ENCODE measurements at places on chromosomes 11 and 22. TPM values are rescaled to one million over a fixed set of nuclear protein-coding genes. Genes with fewer than 3 reads are reported as not detected.

DNA sequence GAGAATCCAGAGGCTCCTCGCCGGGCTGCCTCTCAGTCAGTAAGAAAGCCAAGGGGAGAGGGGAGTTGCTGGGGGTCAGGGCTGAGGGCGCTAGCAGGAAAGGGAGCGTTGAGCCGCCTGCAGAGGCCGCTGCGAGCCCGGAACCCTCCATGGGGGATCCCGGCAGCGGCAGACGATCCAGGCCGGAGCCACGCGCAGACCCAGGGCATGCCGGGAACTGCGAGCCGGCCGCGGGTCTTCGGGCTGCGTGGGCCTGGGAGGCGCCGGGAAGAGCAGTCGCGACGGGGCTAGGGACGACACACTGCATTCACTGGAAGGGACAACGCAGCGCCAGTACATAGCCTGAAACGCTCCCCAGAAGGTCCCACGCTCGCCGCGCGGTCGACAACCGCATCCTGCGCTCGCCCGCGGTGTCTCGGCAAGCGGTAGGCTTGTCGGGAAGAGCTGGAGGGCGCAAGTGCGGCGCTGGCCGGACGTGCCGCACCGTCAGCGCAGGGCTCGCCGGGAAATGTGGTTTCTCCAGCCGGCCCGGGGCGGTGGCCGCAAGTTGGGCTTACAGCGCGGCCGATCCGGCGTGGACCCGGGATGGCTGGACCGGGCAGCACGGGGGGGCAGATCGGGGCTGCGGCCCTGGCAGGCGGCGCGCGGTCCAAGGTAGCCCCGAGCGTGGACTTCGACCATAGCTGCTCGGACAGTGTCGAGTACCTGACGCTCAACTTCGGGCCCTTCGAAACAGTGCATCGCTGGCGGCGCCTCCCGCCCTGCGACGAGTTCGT is at the start of gene LZTR1:
LZTR1 (plus strand) TSS at position 511 of the 776 bp plus-strand sequence; CDS start at position 586, 75 bp downstream.
- peak within 1 kb of the TSS; percentile 93 for H3K27ac ChIP-seq
- H3K27me3 ChIP-seq, result no peaks in the 10 kb centered on the region
- peaks cover 25% of the 10 kb centered on the region for H3K4me1 ChIP-seq
- peak within 1 kb of the TSS; percentile 67 for H3K4me3 ChIP-seq
- DNase-seq, result peak; percentile 51
- peaks cover 10% of the 10 kb centered on the region for H3K36me3 ChIP-seq

DNA sequence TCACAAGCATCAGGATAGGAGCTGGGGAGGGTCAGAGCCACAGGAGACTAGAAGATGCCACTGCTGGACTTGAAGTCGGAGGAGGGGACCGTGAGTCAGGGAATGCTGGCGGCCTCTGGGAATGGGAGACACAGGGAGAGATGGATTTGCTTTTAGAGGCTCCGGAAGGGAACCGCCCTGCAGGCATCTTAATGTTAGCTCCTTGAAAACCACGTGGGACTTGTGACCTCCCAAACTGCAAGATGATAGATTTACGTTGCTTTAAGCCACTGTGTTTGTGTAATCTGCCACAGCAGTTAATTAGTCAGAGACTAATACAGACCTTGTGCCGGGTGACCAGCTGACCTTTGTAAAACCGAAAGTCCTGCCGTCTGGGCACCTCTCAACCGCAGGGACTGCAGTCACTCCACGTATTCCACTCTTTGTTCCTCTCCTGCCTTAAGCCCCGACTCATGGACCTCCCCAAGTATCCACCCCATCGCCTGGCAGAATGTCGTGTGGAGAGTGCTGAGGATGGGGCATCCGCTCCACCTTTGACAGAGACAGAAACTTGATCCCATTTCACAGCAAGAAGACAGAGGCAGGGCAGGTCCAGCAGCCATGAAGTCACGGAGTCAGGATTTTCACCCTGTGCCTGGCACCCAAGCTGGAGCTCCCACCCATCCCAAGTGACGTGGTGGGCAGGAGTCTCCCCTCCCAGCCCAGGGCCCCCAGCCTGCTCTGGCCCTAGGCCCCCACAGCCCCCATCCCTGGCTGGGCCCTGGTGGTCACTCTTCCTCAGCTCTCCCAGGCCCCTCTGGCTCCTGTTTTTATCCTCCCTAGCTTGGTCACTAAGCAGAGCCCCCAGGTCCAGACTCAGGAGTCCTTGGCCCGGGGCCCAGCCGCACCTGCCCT is 19.4 kb upstream of the CTSD start:
- H3K4me1 ChIP-seq, result no peaks in the 10 kb centered on the region
- H3K27ac ChIP-seq, result no peak overlapping the region
- no peak overlapping the region for H3K4me3 ChIP-seq
- no peaks in the 10 kb centered on the region for H3K27me3 ChIP-seq

Gene ATM
- 77.1 TPM for total RNA-seq

GRCh38 chr11:76807206-76807875 is 24.2 kb downstream of the TSKU start:
- no peak for DNase-seq
- no peak overlapping the region for H3K27ac ChIP-seq
- no peak overlapping the region for H3K4me3 ChIP-seq
- peaks cover 5% of the 10 kb centered on the region for H3K4me1 ChIP-seq
- H3K36me3 ChIP-seq, result no peaks in the 10 kb centered on the region
- H3K27me3 ChIP-seq, result no peaks in the 10 kb centered on the region

Gene TMEM123
- total RNA-seq, result 257 TPM

- no peaks in the 10 kb centered on the region for H3K36me3 ChIP-seq
- no peak overlapping the region for H3K4me3 ChIP-seq
- no peak overlapping the region for H3K27ac ChIP-seq
- H3K27me3 ChIP-seq, result no peaks in the 10 kb centered on the region
- DNase-seq, result no peak
- no peaks in the 10 kb centered on the region for H3K4me1 ChIP-seq
Observed at GRCh38 chr11:99069856-99070444, 49.2 kb downstream of the CNTN5 start.

Gene ELMOD1
- not detected for total RNA-seq

DNA sequence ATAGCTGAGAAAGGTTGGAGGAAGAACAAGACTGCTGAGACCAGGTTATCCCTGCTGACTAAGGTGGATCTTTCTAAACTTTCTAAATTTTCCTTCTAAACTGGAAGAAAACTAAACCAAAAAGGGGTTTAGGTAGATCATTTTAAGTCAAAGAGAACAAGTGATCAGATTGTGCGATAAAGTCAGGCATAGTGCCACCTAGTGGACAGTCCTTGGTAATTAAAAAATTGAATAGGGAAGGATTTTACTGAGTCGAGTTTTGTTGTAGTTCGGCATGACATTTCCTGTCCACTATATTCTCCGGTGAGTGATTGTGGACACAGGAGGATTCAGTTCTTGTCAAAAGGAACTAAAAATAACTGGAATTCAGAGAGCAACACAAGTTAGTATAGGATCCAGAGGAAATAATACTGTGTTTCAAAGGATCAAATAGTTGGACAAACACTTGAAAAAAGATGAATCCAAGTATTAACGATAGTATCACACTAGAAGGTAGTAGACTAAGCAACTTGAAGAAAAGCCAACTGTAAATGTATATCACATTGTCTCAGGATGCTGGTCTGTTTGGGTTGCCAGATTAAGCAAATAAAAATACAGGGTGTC is 1236.4 kb downstream of the FAM181B start:
- no peak for DNase-seq
- no peak overlapping the region for H3K4me3 ChIP-seq
- H3K27me3 ChIP-seq, result no peaks in the 10 kb centered on the region
- no peaks in the 10 kb centered on the region for H3K36me3 ChIP-seq
- H3K4me1 ChIP-seq, result no peaks in the 10 kb centered on the region

Gene GPR83
- total RNA-seq, result 0.11 TPM

- H3K27ac ChIP-seq, result no peak overlapping the region
- DNase-seq, result no peak
- H3K4me3 ChIP-seq, result no peak overlapping the region
- H3K27me3 ChIP-seq, result no peaks in the 10 kb centered on the region
Observed at GRCh38 chr11:100684101-100685065, 2.7 kb upstream of the ARHGAP42 start.

Gene KLHDC7B
- total RNA-seq, result 5.1 TPM

GRCh38 chr11:30206249-30206996 is 24.4 kb upstream of the FSHB start:
- H3K4me3 ChIP-seq, result no peak overlapping the region
- no peaks in the 10 kb centered on the region for H3K36me3 ChIP-seq
- DNase-seq, result no peak
- no peaks in the 10 kb centered on the region for H3K27me3 ChIP-seq
- no peak overlapping the region for H3K27ac ChIP-seq

DNA sequence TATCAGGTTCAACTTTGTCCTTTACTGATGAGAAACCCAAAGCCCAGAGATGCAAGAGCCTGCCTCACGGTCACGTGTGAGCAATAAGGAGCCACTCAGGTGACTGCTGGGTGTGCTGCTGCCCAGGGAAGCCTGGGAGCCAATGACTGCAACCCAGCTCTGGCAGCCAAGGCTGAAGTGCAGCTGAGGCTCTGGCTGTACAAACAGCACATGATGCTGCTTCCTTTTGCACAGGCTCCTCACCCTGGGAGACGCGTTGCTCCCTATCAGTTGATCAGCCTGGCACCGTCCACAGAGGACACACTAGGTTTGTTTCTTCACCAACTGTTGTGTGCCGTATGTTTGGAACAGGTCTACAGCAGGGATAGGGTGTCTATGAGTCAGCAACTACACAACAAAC is 168.7 kb downstream of the EFCAB6 start:
- H3K36me3 ChIP-seq, result no peaks in the 10 kb centered on the region
- H3K27ac ChIP-seq, result no peak overlapping the region
- no peak overlapping the region for H3K4me3 ChIP-seq
- H3K27me3 ChIP-seq, result peaks cover 4% of the 10 kb centered on the region
- DNase-seq, result no peak
- H3K4me1 ChIP-seq, result no peaks in the 10 kb centered on the region
